ENCODE measurements at places on chromosomes 3 and 15.

- no peak for DNase-seq
These were observed 57.7 kb upstream of the CTNNB1 start for GRCh38 chr3:41141433-41142167.

DNA sequence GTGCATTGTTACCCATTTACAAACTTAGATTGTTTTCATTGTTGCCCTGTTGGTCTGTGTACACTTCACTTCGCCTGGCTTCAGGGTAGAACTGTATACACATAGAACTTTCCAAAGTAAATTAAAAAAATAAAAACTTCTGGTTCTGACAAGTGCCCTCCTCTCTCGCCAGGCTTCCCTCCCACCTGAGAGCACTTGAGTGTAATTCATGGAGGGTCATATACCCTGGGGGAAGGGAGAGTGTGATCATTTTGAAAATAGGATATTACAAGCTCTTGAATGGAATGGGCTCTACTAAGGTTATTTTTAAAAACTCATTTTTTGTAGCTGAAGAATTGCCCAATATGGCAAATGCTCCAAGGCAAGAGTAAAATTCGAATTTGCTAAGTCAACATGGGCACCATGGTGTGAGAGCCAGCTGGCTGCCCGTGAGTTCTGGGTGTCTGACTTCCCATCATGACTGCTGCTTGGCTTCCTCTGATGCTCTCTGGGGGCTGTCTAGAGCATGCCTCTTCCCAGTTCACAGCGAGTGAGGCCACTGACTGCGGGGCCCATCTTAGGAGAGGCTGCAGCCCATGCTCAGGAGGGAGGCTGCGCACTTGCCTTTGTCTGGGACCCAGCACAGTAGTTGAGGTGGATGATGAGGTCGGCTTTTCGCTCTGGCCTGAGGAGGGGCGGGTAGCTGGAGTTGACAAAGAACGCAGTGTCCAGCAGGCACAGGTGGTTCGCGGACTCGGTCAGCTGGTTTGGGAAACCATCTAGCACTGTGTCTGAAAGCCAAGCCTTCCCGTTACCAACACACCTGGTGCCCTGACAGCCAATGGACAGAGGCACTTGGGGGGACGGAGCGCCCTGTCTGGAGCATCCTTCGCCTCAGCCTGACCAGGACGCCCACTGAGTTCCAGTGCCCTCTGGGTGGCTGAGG is 13.1 kb upstream of the EHD4 start:
- DNase-seq: no peak

- no peak for DNase-seq
These were observed 216.6 kb downstream of the XXYLT1 start for GRCh38 chr3:195054311-195054710.

DNA sequence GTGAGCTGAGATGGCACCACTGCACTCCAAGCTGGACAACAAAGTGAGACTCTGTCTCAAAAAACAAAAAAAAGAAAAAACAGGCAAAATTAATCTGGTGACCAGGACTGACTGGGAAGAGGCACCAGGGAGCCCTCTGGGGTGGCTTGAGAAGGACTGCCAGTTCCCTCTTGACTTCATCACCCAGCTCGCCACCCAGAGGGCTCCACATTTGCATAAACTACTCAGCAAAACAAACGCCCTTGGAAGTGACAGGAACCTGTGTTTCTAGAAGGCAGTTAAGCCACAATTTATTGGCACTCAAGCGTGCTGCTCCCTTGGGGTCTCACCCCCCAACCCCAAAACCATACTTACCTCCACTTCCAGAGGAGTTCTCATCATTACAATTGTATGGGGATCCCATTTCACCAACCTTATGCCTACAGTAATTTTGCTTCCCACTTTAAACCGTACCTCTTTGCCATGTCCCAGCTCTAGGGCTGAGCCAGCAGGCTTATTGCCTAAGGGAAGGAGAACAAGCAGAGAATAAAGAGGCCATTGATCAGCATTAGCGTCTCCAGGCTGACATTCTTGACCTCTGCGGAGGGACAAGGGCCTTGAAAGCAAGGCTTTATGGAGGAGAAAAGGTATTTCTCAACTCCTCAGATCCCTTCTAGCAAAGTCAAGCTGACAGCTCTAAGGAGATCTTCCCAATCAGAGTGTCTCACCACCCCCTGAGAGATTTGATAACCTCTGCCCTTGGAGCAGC is 357.4 kb downstream of the SHQ1 start:
- no peak for DNase-seq

- no peak for DNase-seq
These were observed 52.2 kb downstream of the FBLN2 start for GRCh38 chr3:13600950-13601691.

- DNase-seq: no peak
These were observed 166.3 kb downstream of the VGLL4 start for GRCh38 chr3:11477407-11477911.

GRCh38 chr3:197800379-197800778 is 9.3 kb downstream of the LRCH3 start:
- no peak for DNase-seq

DNA sequence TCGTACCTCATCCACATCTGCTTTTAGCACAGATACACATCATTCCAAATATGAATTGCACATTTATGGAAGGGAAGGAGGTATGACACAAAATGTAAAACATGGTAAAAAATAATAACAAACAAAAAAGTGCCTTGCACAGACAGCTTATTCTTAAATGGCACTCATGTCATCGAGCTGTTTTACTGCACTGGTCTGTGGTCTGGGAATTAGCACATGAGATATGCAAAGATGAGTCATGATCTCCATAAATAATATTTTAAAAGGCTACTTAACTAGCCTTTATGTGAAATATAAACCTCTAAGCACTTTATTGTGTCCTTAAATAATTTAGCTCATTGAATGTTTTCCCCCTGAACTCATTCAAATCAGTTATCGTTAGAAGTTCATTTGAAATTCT is 142.2 kb upstream of the ZNF385D start:
- no peak for DNase-seq

GRCh38 chr15:65195548-65195923 is 10.4 kb upstream of the CLPX start:
- no peak for DNase-seq

DNA sequence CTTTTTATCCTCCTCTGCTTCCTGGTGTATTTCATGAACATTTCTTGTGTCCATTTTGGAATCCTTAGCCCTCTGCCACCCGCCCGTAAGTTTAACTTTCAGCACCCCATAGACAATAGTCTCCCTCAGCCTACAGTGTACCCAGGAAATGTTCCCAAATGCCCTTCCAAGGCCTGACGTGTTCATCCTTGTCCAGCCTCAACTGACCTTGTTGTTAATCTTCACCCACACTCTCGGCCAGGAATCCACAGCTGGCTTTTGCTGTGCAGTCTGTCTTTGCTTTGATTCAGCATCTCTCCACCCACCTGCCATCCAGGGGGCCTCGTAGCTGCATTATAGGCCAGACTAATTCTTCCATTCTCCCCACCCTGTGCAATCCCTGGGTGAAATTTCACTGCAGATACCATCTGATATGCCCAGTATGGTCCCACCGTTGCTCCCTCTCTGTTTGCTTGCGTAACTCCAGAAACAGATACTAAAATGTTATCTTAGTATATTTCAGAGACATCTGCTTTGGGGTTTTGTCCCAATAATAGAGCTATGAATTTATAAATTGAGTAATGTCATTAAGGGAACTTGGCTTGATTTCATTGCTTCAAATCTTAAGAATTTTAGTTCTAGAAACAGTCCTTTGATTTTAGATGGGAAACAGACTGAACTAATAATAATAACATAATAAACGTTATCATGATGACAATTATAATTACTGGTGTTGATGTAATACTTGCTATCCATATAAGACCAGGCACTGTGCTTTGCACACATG is 16.6 kb downstream of the GUCA1C start:
- no peak for DNase-seq
